ENCODE measurements at places on chromosomes 4 and X. TPM values are rescaled to one million over a fixed set of nuclear protein-coding genes. Genes with fewer than 3 reads are reported as not detected.
A peak's percentile ranks its signal among the peaks of the same experiment; 100 is the strongest.

The LANCL3 gene
- total RNA-seq = 1.5 TPM

The GABRG1 gene
- total RNA-seq = 0.22 TPM

The MAGEA12 gene
- total RNA-seq = 76.2 TPM

The FGF13 gene
- total RNA-seq = 53.2 TPM

The AREG gene
- total RNA-seq = 5.6 TPM

The CT45A1 gene
- 2.7 TPM for total RNA-seq

GRCh38 chr4:95606739-95607138 lies 58.0 kb upstream of the UNC5C start:
- no peaks in the 10 kb centered on the region for H3K36me3 ChIP-seq
- no peaks in the 10 kb centered on the region for H3K27me3 ChIP-seq
- H3K4me1 ChIP-seq = no peaks in the 10 kb centered on the region
- no peak overlapping the region for H3K4me3 ChIP-seq
- no peak overlapping the region for H3K27ac ChIP-seq

DNA sequence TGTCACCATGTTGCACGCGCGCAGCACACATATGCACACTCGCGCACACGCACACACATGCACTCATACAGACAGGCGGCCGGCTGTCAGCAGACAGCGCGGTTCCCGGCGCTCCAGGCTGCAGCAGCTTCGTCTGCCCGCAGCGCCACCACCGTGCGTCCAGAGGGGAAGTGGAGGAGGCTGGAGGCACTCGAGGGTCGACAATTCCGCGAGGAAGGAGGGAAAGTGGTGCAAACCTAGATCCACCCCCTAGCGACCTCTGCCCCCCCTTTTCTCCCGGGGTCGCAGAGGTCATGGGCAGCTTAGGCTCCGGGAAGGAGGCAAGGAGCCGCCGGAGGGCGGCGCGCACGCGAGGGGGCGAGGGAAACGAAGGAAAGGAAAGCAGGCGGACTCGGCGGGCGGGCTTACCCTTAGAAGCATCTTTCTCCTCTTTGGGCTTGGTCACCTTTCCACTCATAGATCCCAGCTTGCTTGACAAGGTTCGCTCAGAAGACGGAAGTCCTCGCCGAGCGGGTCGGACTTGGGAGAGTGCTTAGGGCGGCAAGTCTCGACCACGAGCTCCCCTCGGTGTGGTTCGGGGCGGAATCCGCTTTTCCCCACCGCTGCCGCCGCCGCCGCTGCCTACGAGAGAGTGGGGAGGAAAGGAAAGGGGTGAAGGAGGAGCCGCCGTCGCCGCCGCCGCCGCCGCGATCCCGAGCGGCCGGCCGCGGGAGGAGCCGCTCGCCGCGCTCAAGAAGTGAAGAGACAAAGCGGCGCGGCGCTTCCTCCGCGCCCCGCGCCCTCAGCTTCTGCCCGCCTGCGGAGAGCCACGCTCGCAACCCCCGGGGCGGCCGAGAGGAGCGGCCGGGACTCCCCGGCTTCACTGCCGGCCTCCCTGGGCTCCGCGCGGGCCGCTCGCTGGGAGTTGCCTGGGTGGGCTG lies 326.6 kb upstream of the F9 start:
- H3K4me3 ChIP-seq = peak overlapping the region; percentile 45
- H3K36me3 ChIP-seq = peaks cover 4% of the 10 kb centered on the region
- H3K27me3 ChIP-seq = no peaks in the 10 kb centered on the region
- peaks cover 37% of the 10 kb centered on the region for H3K4me1 ChIP-seq
- peak overlapping the region; percentile 70 for H3K27ac ChIP-seq

GRCh38 chrX:143781103-143781502 lies 60.6 kb upstream of the SPANXN2 start:
- H3K36me3 ChIP-seq = no peaks in the 10 kb centered on the region
- no peak overlapping the region for H3K4me3 ChIP-seq
- no peak for DNase-seq

DNA sequence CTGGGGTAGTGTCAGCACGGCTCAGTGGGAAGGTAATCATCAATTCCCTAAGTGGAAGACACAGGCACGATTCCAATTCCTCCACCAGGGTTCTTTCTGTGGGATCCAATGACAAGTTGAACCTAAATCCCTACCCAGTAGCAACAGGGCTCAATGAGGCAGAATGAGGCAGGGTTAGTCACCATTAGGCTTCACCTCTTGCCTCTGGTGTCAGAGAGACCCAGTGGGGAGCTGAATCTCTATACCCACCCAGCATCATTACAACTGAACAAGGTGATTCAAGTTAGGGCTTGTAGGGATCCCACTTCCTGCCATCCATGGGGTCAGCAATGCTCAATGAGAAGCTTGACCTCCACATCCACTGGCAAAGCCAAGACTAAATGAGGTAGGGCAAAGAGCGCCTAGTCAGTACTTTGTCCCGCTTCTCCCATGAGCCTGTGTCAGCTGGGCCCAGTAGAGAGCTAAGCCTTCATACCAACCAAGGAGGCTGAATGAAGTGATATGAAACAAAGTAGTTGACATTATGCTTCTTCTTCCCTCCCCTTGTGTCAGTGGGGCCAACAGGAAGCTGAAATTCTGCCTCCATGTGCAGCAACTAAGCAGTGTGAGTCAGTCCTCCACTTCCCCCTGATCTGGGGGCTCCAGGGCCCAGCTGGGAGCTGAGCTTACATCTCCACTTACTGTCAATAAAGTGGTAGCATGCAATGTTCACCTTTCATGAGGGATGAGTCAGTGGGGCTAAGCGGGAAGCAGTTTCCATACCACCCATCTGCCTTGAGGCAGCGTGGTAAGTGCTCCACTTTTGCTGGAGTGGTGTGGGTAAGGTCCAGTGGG lies 36.4 kb upstream of the RBM41 start:
- peaks cover 26% of the 10 kb centered on the region for H3K36me3 ChIP-seq
- H3K27ac ChIP-seq = peak overlapping the region; percentile 91
- H3K27me3 ChIP-seq = no peaks in the 10 kb centered on the region
- H3K4me1 ChIP-seq = peaks cover 5% of the 10 kb centered on the region

- peaks cover 21% of the 10 kb centered on the region for H3K4me1 ChIP-seq
- H3K27ac ChIP-seq = no peak overlapping the region
- no peaks in the 10 kb centered on the region for H3K27me3 ChIP-seq
- H3K36me3 ChIP-seq = peaks cover 35% of the 10 kb centered on the region
These were observed 40.0 kb downstream of the ERVMER34-1 start for GRCh38 chr4:52711272-52711671.

GRCh38 chr4:77443941-77444340 lies 161.7 kb upstream of the CXCL13 start:
- no peaks in the 10 kb centered on the region for H3K27me3 ChIP-seq
- H3K27ac ChIP-seq = no peak overlapping the region

DNA sequence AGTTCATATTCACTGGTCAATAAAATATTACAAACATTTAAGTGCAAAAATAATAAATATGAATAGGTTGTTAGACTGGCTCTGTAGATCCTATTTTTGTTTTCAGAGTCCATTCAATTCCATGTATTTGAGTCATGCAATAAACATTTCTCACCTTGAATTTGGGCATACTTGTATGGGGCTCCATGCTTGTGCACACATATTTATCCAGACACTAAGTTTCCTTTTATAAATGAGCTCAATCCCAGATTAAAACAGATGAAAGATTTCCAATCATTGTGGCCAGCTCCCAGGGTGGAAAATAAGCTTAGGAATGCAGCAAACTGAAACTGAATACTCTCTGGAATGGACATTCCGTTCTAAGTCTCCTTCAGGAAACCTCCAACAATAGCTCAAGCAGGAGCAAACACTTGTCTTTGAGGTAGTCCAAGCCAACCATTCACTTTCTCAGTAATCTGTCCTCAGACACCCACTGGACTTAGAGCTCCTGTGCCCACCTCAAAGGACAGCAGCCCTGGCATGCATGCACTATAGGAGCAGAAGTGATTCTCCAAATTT lies 16.4 kb downstream of the DMD start:
- H3K27ac ChIP-seq = no peak overlapping the region
- H3K4me3 ChIP-seq = no peak overlapping the region
- no peak for DNase-seq
- H3K36me3 ChIP-seq = no peaks in the 10 kb centered on the region
- no peaks in the 10 kb centered on the region for H3K4me1 ChIP-seq

DNA sequence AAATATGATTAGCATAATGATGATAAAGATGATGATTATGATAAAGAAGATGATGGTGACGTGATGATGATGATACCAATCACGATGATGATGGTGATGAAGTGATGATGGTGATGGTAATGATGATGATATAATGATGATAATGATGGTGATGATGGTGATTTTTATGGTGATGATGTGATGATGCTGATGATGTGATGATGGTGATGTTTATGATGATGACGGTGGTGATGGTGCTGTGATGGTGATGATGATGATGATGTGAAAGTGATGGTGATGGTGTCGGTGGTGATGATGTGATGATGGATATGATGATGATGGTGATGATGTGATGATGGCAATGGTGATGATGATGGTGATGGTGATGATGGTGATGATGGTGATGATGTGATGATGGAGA lies 130.8 kb upstream of the PSAPL1 start:
- H3K4me1 ChIP-seq = no peaks in the 10 kb centered on the region
- H3K4me3 ChIP-seq = no peak overlapping the region
- H3K27ac ChIP-seq = no peak overlapping the region
- no peaks in the 10 kb centered on the region for H3K27me3 ChIP-seq
- H3K36me3 ChIP-seq = no peaks in the 10 kb centered on the region

- no peaks in the 10 kb centered on the region for H3K27me3 ChIP-seq
- no peaks in the 10 kb centered on the region for H3K4me1 ChIP-seq
- no peak overlapping the region for H3K27ac ChIP-seq
- H3K36me3 ChIP-seq = no peaks in the 10 kb centered on the region
These were observed 47.8 kb upstream of the CLNK start for GRCh38 chr4:10732235-10732913.

GRCh38 chr4:61220556-61220955 lies 20.4 kb downstream of the ADGRL3 start:
- no peak overlapping the region for H3K27ac ChIP-seq
- no peak for DNase-seq
- no peaks in the 10 kb centered on the region for H3K4me1 ChIP-seq
- no peak overlapping the region for H3K4me3 ChIP-seq
- no peaks in the 10 kb centered on the region for H3K27me3 ChIP-seq
- no peaks in the 10 kb centered on the region for H3K36me3 ChIP-seq

- H3K27ac ChIP-seq = peak overlapping the region; percentile 50
- H3K27me3 ChIP-seq = no peaks in the 10 kb centered on the region
These were observed 125.8 kb downstream of the IRF2 start for GRCh38 chr4:184348311-184349233.

DNA sequence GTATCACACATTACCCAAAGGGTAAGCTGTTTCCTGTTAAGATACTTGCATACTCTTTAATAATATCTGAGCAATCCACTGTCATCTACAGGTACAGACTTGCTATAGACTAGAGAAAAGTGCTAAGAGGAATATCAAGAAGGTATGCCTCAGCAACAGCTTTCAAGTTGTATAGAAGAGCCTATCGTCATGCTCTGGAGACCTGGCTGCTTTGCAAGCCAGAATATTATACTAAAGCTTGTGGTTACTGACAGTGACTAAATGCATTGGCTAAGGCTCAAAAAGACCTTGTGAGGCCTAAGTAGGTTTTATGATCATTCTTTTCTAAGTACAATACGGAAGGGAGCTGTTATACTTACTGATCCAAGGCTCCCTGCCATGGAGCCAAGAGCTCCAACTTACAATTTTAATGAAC lies 11.3 kb downstream of the LAMP2 start:
- no peak overlapping the region for H3K4me3 ChIP-seq
- peaks cover 29% of the 10 kb centered on the region for H3K4me1 ChIP-seq
- no peaks in the 10 kb centered on the region for H3K27me3 ChIP-seq
- peak overlapping the region; percentile 38 for H3K27ac ChIP-seq
- peaks cover 24% of the 10 kb centered on the region for H3K36me3 ChIP-seq
- DNase-seq = peak; percentile 31

GRCh38 chr4:146329050-146329716 lies 114.8 kb downstream of the REELD1 start:
- H3K4me1 ChIP-seq = no peaks in the 10 kb centered on the region
- H3K36me3 ChIP-seq = no peaks in the 10 kb centered on the region
- no peaks in the 10 kb centered on the region for H3K27me3 ChIP-seq
- H3K4me3 ChIP-seq = no peak overlapping the region
- no peak overlapping the region for H3K27ac ChIP-seq

DNA sequence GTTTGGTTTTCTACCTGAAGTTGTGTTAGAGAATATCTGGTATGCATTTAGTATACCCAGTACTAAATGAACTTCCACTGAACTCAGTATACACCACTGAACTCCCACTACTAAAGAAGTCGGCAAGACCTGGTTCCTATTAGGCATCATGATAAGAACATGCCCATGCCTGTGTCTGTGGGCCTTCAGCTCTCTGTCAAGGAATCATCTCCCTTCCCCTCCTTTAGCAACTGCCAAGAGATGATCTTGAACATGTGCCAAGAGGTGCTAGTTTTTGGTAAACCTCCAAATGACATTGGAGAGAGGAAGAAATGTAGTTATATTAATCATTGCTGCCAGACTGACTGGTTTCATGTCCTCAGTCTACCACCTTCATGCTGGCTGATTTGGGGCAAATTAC lies 113.2 kb downstream of the ATP10D start:
- H3K36me3 ChIP-seq = no peaks in the 10 kb centered on the region
- H3K4me3 ChIP-seq = no peak overlapping the region
- H3K27ac ChIP-seq = no peak overlapping the region
- H3K4me1 ChIP-seq = no peaks in the 10 kb centered on the region
- H3K27me3 ChIP-seq = no peaks in the 10 kb centered on the region
- DNase-seq = no peak

- no peak for DNase-seq
- H3K27ac ChIP-seq = no peak overlapping the region
- peaks cover 34% of the 10 kb centered on the region for H3K27me3 ChIP-seq
- H3K36me3 ChIP-seq = no peaks in the 10 kb centered on the region
These were observed 37.5 kb downstream of the SMIM20 start for GRCh38 chr4:25951390-25951952.

GRCh38 chr4:156437666-156438065 lies 484.0 kb upstream of the CTSO start:
- H3K4me3 ChIP-seq = no peak overlapping the region
- H3K27me3 ChIP-seq = no peaks in the 10 kb centered on the region
- H3K4me1 ChIP-seq = no peaks in the 10 kb centered on the region
- H3K27ac ChIP-seq = no peak overlapping the region
